ENCODE measurements at places on chromosomes 5 and 9.

- DNase-seq: no peak
Observed at GRCh38 chr9:2267181-2267745, 252.1 kb downstream of the SMARCA2 start.

GRCh38 chr5:75512383-75513074, 838 bp downstream of the POLK start:
- DNase-seq: no peak

- no peak for DNase-seq
Observed at GRCh38 chr9:89606624-89607311, 2.0 kb downstream of the GADD45G start.

DNA sequence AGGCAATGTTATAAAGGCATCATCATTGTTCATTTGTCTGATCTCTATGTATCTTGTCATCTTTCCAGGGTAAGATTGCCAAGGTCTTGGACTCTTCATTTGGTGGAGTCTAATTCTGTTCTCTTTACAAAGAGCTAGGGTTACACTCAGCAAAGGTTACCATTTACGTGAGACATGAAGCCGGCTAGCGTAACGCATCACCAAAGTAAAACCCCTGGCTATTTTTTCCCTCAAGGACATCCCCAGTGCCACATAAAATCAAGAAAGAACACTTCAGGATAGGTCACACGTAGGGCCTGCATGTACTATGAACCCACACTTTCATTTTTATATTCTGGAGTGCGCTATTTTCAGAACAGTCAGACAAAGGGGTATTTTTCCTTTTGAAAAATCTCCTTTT, 20.0 kb upstream of the MYOT start:
- DNase-seq: no peak

DNA sequence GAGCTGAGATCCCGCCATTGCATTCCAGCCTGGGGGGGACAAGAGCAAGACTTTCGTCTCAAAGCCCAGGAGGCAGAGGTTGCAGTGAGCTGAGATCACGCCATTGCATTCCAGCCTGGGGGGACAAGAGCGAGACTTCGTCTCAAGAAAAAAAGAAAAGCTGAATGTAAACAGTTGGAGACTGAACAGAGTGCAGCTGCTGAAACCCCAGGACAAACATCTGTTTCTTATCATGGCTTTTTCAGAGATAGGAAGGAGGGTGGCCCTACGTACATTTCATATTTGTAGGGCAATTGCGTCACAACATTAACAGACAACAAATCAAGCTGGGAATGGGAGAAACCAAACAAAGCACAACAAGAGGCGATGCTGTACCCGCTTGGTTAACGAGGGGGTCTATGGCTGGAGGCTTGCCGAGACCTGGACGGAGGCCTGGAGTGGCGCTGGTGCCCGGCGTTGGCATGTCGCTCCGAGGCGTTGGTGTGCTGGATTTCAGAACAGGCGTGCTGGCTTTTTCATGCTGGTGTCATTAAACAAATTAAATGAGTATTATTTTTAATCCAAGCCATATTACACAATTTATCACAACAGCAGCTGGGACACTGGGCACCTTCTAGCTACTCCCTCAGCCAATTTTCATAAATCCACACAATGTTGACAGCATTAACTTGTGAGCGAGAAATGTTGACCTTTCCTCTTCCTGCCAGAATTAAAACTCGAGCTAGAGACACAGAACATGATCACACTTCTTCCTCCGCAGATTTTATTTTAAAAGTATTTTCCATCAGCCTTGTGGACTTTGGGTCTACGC, 76.1 kb downstream of the TLE1 start:
- DNase-seq: no peak

DNA sequence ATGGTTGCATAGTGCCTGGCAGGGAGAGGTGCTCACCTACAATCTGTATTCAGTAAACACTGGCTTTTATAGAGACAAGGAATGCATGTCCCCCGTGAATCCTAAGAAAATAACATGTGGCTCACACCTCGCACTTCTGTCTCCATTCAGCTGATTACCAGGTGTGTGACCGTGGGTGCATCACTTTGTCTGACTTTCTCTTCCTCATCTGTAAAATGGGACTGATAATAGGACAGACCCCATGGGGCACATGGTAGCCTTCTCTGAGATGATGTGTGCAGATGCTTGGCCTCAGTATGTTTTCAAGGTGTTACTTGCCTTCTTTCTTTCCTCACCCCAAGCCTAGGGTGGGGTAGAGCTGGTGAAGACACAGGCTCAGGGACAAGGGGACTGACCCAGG, 6.3 kb downstream of the CXXC5 start:
- DNase-seq: no peak

DNA sequence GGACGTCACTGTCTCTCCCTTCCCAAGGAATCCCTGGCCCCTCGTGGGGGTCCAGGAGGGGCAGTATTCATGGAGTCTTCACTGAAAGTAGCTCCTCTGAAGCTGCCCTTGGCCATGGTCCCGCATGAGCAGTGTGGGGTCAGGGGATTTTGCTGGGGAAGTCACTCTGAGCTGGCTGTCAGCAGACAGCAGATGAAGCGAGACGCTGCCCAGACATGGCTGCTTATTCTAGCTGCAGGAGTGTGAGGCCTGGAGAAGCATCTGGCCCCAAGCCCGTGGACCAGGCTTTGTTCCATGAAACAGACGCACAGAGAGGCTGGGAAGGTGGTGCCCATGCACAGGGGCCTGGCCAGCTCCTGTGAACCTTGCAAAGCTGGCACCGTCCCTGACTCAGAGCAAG, 21.5 kb upstream of the ASS1 start:
- no peak for DNase-seq

DNA sequence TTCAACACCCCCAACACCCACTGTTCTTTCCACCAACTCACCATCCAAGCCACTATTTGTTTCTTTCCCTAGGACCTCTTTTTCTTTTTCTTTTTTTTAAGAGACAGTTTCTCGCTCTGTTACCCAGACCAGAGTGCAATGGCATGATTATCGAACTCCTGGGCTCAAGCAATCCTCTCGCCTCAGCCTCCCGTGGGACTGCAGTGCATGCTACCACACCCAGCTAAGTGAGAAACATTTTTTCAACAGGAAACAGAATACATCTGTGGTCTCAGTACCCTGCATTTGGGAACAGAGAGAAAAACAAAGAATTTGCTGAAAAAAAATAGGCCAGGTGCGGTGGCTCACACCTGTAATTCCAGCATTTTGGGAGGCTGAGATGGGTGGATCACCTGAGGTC, 24.6 kb downstream of the B4GALT1 start:
- DNase-seq: no peak
